Astrocyte of the spinal cord (primary cell): ENCODE measurements at places on chromosomes 1 and 21.
A peak's percentile ranks its signal among the peaks of the same experiment; 100 is the strongest.

GRCh38 chr1:244615301-244615700 is 37.6 kb upstream of the DESI2 start:
- no peak for DNase-seq

GRCh38 chr1:6827630-6828165 is 42.4 kb downstream of the CAMTA1 start:
- DNase-seq: no peak

DNA sequence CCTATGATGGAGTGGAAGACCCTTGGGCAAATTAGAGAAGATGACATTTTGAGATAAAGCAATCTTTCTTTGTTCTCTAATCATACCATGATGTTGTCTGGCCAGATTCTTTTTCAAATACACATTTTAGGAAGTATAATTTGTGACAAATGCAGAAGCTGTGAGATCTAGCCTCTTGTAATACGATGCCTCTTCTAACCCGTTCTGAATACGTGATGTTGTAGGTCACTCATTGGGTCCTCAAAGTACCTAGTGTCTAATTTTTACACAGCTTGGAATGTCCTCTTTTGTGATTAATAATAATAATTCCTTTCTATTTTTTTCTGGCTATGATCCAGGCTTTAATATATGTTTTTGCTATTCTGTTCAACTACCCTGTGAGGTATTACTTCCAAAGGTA is 502.7 kb downstream of the NUF2 start:
- DNase-seq: no peak

DNA sequence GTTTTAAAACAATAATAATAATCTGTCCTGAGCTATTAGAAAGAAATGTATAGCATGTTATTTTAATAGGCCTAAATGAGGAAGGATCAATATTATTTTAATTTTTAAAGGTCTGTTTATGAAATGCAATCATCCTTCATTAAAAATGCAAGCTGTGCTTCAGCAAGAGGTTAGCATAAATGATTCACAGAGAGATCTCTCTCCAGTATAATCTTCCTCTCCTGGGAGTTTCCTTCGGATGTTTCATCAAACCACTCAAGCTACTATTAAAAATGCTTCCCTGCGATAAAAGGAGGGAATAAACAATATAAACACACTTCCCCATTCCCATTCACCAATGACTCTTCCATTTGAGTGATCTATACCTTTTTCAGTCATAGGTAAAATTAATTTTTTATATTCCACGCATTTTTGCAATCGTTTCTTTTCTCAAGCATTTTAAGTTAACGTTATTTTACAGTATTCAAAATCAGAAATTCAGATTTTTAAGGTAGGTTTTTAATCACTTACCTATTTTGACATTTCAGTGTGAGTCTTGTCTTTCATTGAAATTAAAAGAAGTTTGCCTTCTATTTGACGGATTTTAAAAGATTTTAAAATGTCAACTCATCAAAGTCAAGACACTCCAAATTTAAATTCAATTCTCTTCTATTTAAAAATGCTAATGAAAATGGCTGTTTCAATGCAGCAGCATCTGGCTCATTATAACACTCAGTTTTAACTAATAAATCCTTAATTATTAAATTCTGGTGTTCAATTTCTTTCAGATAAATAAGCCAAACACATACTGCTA is 64.3 kb downstream of the RERE start:
- no peak for DNase-seq

DNA sequence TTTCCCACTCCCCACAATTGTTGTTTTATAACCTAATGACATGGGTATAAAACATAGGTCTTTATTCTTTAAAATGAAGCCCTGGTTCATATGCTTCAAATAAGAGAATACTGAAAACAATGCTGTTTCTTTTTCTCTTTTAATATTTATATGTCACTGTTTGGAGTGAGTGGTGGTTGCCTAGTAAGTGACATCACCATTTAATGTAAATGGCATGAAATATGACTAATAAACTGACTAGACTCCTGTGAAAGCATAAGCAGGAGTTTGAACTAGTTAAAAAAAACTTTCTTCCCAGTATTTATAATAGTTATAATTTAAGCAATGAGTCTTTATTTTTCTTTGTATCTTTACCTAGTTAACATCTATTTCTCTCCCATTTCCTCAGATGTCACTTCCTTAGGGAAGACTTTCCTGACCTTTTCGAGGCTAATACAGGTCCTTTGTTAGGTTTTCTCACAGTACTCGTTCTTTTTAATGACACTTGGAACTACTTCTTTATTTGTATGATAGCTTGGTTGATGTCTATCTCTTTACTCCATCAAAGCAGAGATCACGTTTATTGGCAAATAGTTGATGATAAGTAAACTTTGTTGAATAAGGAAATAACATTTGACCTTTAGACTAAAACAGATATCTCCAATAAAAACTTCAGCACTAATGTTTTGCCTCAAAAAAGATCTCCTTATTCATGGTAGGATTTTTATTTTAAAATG is 105.4 kb upstream of the PDC start:
- peak; percentile 19 for DNase-seq
